ENCODE measurements at places on chromosomes 1 and 21.

DNA sequence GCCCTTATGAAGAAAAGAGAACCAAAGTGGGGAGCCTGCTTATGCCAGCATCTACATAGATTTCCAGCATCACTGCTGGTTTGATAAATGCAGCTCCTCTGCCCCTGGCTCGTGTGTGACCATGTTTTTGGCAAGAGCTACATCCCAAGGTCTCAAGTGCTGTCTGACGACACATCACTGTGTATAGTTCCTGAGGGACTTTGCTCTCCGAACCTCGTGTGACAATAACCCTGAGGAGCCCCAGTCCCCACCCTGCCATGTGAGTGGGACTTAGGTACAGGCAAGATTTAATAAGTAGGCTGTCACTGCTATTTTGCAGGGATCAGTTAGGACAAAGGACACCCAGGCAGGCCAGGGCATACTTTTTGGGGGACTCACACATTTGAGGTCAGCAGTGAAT, 28.8 kb upstream of the RERE start:
- no peak for DNase-seq

DNA sequence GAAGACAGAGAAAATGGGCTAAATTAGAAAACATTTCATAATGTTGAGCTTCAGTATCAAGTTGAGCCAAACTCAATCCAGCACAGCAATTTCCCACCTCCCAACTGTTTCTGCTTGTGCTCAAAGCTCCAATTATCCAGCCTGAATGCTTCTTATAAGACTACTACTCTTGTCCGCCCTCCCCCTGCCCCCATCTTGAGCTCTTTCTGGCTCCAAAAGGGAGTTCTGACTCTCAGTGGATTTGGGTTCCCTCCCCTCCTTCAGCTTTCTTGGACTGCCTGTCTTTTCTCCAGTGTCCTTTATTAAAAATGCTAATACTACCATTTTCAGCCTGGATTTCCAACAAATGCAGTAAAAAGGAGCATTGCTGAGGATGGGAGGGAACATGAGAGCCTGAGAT, 174.8 kb downstream of the ASTN1 start:
- DNase-seq, result no peak

- DNase-seq, result peak; percentile 95
These were observed at the start of gene YBEY for GRCh38 chr21:46285761-46286647. Gene YBEY (plus strand): TSS chr21:46286342. CDS start chr21:46286914, 572 bp downstream.

- DNase-seq, result peak; percentile 94
These were observed 1.1 kb upstream of the PPM1J start for GRCh38 chr1:112716133-112716720.

DNA sequence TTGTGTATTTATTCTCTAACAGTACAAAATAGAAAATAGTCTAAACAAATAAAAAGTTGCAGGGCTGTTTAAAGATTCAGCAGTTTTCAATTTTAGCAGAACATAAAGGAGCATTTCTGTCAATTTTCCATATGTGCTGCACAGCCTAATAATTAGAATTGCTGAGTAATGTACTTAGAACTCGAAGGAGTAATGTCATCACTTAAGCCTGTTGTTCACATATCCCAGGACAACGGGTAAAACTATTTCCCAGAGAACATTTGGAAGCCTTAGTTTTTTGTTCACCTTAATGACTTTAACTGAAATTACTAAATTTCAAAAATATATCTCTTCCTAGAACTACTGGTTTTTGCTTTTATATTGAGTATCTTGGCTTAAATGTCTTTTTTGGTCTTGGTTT, 81.6 kb downstream of the ZP4 start:
- no peak for DNase-seq

GRCh38 chr1:41281334-41281733, 39.2 kb upstream of the SCMH1 start:
- DNase-seq, result no peak

GRCh38 chr21:44848821-44849521, 24.5 kb downstream of the PTTG1IP start:
- DNase-seq, result no peak

- DNase-seq, result peak; percentile 95
These were observed 5.3 kb downstream of the ADIPOR1 start for GRCh38 chr1:202952818-202953217.

GRCh38 chr1:244254467-244254866, 197.2 kb downstream of the ADSS2 start:
- no peak for DNase-seq

- peak; percentile 7 for DNase-seq
These were observed 114.2 kb downstream of the FCRL5 start for GRCh38 chr1:157438146-157438545.

DNA sequence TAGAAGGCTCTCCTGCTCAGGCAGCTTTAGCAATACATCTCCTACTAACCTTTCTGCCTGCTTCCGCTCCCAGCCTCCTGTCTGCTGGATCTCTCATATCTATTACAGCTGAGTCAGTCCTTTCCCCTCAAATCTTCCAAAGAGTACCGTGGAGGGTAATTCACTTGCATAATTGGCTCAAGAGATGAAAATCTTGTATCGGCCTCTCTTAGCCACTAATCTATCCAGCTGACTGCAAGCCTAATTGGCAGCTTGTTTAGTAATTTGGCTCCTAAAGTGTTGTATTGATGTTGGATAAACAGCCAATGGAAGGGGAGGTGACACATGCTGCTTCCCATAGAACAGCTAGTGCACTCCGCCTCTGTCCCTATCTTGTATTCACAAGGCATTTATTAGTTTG, 195.7 kb downstream of the GPATCH2 start:
- DNase-seq, result no peak

DNA sequence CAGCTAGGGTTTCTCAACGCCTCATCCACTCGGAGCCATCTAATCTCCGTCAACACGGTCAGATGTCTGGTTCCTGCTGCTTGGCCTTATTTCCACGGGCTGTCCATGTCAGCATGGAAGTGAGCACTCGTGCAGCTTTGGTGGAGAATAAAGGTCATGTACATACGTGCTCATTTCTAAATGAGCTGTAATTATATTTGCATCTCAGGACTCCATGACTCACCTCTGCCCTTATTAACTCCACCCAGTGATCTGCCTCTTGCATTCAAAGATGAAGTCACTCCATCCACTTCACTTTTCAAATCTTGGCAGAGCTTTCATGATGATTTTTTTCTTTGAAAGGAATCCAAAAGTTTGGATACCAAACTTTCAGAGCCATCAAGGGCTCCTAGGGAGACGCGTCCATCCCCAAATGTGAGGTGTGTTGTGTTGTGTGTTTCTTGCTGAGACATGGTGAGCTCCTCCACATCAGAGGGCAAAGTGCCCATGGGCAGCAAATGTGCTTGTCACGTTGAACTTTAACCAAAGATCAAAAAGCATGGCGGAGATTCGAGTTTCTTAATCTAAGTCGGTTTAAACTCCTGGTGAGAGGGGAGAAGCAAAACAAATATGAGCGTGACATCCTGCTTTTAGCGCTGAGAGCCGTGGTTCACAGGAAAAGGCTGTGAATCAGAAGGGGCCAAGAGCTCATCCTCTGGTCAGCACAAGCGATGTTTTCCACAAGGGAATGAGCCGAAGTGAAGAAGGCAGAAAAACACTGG, 68.6 kb upstream of the ERRFI1 start:
- DNase-seq, result peak; percentile 91

- no peak for DNase-seq
These were observed 11.4 kb downstream of the FGR start for GRCh38 chr1:27623327-27624212.

GRCh38 chr1:116289193-116289592, 83.9 kb upstream of the ATP1A1 start:
- DNase-seq, result peak; percentile 57

DNA sequence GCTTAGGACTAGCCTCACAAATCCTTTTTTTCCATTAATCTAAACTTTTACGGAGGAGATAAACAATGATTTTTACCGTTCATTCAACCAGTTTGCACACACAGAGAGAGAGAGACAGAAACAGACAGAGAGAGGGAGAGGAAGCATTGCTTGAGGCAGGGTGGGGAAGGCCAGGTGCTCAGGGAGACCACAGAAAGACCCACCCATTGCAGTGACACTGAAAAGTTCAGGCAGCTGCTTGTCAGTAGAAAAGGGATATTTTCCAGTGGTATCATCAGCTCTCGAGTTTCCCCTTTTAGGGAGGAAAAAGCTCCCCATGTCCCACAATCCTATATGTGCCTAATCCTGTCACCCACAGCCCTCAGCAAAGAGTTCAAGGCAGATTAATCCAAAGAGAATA, 27.2 kb downstream of the TCP10L start:
- DNase-seq, result no peak

- peak; percentile 87 for DNase-seq
These were observed 149.9 kb upstream of the CAMK1G start for GRCh38 chr1:209433649-209434031.

DNA sequence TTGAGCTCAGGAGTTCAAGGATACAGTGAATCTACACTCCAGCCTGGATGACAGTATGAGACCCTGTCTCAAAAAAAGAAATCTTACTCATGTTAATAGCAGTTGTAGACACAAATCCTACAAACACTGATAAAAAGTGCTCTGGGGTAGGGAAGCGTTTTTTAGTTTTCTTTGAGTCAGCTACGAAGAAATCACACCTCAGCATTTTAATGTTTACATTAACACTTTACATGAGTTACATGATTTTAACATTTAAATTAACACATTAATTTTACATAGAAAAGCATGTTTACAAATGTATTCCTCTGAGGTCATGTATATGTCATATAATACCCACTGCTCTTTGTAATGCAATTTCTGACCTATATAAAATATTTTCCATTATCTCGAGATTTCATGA, 419.2 kb downstream of the DPYD start:
- no peak for DNase-seq

DNA sequence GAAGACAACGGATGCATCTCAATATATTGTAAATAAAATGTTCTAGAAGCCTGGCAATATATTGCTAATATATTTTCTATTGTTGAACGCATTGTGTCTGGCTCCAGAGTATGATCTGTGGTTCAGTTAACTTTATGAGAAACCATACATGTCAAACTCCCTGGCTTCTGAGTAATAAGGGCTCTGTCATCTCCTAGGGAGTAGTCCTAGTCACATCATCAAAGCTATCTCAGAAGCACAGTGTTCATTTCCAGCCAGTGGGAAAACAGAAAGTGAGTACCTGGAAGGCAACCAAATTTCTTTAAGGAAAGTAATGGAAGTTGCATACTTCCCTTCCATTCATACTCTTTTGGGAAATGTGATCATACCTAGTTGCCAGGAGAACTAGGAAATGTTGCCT, 27.0 kb upstream of the ST6GALNAC5 start:
- DNase-seq, result no peak

GRCh38 chr1:22662318-22662717, 9.3 kb downstream of the C1QB start:
- no peak for DNase-seq

- no peak for DNase-seq
These were observed 12.8 kb upstream of the PLA2G2E start for GRCh38 chr1:19936061-19936750.

DNA sequence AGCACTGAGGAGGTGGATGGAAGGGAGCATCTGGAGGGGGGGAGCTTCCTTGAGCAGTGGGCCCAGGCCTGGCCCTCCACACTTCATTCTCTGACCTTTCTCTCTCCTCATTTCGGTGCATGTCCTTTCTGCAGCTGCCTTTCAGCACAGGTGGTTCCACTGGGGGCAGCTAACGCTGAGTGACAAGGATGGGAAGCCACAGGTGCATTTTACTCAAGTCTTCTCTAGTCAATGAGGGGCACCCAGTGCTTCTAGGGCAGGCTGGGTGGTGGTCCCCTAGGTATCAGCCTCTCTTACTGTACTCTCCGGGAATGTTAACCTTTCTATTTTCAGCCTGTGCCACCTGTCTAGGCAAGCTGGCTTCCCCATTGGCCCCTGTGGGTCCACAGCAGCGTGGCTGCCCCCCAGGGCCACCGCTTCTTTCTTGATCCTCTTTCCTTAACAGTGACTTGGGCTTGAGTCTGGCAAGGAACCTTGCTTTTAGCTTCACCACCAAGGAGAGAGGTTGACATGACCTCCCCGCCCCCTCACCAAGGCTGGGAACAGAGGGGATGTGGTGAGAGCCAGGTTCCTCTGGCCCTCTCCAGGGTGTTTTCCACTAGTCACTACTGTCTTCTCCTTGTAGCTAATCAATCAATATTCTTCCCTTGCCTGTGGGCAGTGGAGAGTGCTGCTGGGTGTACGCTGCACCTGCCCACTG, 43.2 kb downstream of the YARS1 start:
- DNase-seq, result no peak

GRCh38 chr21:46183910-46184624, at the start of gene SPATC1L:
Gene SPATC1L (minus strand): TSS chr21:46184459. CDS start chr21:46182816, 1,643 bp downstream.
- DNase-seq, result peak; percentile 30

- no peak for DNase-seq
These were observed 143.2 kb upstream of the C1orf105 start for GRCh38 chr1:172277275-172277674.

GRCh38 chr1:174534789-174535188, 87.0 kb downstream of the GPR52 start:
- peak; percentile 55 for DNase-seq

DNA sequence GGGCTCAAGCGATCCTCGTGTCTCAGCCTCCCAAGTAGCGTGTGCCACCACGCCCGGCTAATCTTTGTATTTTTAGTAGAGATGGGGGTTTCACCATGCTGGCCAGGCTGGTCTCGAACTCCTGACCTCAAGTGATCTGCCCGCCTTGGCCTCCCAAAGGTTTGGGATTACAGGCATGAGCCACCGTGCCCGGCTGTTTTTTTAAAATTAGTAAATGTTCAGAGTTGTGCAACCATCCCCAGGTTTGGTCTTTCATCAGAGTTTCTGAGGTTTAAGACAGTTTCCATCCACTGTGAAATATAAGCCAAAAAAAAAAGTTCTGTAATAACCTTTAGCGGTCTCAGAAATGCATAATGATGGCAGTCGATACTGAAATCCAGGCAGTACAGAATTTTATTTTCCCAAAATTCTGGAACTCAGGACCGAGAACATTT, 550 bp upstream of the SYT11 start:
- DNase-seq, result peak; percentile 45

- DNase-seq, result peak; percentile 88
These were observed 59.9 kb downstream of the TOR3A start for GRCh38 chr1:179141592-179142251.

DNA sequence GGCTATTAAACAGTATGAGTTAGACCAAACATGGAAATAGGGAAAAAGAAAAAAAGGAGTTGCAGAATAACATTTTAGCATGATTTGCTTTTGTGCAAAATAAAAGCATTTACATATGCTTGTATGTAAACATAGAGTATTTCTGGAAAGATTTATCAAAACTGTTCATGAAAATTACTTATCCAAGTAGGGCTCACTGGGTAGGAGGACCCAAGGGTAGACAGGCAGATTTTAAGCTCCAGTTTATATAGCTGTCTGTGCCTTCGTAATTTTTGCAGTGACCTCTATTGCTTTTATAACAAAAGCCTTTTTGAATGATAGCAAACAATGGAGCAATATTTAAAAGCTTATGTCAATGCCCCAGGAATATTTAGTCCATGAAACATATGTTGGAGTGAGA, 228.8 kb upstream of the IRF2BP2 start:
- DNase-seq, result no peak

DNA sequence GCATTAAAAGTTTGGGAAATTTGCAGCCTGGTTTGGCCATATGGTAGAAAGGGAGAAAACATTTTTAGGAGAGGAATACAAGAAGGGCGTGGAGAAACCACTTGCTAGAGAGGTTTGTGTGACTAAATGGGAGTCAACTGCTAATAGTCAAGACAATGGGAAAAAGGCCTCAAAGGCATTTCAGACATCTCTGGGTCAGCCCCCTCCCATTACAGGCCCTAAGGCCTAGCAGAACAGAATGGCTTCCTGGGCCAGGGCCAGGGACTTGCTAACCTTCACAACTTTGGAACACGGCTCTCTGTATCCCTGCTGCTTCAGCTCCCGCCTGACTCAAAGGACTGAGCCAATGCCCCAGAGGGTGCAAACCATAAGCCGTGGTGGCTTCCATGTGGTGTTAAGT, 752.3 kb upstream of the ADAMTS5 start:
- DNase-seq, result no peak
